ENCODE measurements at places on chromosomes 3 and 15.

- no peak for DNase-seq
These were observed 362.7 kb upstream of the SUCLG2 start for GRCh38 chr3:68017069-68017468.

GRCh38 chr3:129120254-129121004 lies 1.2 kb downstream of the RAB43 start:
- DNase-seq = peak; percentile 24

DNA sequence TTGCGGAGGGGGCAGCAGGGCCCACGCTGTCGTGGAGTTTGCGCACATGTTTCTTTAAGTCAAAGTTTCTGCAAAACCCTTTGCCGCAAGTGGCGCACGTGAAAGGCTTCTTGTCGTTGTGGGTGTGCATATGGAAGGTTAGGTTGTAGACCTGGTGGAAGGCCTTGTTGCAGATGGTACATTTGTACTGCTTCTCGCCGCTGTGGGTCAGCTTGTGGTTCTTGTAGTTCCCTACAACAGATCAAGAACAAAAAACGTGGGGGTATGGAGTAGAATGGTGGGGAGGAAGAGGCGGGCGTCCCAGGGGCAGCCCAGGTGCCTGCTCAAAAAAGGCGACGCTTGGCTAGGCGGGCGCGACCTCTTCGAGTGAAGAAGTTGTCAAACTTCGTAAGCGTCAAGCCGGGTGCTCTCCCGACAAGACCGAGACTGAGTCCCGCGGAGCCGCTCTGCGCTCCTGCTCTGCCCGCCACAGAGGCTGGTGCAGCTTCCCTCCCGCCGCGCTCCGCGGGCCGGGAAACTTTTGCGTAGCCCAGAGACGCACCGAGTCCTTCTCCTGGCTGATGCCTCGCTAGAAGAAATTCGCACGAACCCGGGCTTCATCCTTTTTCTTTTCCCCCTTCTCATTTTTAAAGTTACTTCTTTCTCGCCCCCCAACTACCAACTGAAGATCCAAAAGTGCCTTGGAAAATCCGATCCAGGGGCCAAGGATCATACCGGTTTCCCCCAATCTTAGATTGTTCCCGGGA lies 3.1 kb downstream of the FEZF2 start:
- no peak for DNase-seq

DNA sequence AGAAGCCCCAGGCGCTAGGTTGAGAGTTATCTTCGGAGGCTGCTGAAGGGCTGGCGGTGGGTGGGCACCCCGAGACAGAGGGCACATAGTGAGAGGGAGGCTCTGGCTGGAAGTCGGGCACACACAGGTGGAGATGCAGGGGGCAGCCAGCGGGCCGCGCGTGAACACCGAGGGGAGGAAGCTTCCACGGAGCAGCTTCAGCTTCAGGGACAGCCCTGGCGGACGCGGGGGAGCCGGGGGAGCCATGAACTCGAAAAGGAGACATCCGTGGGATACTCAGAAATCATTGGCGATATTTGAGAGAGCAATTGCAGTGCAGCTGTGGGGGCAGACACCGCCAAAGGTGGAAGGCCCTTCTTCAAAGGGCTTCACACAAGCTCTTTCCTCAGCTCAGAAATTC lies 204.6 kb downstream of the ATP10A start:
- DNase-seq = no peak

GRCh38 chr3:157452097-157452496 lies 15.4 kb downstream of the PTX3 start:
- no peak for DNase-seq

All from midbrain (tissue), 1 donor.